BE2C (cell line): ENCODE measurements at places on chromosomes 1 and 21.

- DNase-seq, result no peak
These were observed 8.0 kb downstream of the SMAP2 start for GRCh38 chr1:40381268-40382107.

- no peak for DNase-seq
These were observed 392.5 kb upstream of the PTBP2 start for GRCh38 chr1:96329121-96329520.

DNA sequence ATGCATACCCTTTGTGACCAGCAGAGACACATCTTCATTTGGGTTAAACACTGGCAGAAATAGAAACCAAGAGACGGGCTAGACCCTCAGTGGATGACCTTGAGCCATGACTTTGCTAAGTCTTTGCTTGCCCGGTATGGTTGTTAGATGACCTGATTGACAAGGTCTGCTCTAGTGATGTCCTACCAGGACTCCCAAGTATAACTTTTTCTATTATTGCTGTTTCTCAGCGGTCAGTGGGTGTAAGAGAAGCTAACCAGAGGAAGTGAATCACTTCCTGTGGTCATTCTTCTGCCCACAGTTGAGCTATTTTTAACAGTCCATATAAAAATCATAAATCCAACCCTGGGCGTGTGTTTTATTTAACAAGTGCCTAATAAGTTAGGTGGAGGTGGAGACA is 126.2 kb upstream of the ETS2 start:
- no peak for DNase-seq

DNA sequence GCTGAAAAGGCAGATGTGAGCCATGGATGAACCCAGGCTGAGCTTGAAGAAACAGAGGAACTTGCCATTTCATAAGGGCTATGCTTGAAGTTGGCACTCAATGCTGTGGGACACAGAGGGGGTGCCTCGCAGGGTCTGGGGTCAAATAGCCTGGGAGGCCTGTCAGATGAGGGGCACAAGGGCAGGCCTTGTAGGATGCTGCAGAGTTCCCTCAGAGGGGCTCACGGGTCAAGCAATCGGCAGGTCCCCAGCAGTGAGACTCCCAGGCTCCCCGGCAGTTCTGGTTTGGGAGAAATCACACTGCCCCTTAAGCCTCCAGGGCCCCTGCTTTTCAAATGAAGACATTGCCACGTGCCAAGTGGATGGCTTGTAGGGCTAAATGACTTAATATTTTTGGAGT is 116.7 kb upstream of the GRIK3 start:
- no peak for DNase-seq

GRCh38 chr21:25571726-25572121 is 35.6 kb downstream of the MRPL39 start:
- DNase-seq, result no peak

DNA sequence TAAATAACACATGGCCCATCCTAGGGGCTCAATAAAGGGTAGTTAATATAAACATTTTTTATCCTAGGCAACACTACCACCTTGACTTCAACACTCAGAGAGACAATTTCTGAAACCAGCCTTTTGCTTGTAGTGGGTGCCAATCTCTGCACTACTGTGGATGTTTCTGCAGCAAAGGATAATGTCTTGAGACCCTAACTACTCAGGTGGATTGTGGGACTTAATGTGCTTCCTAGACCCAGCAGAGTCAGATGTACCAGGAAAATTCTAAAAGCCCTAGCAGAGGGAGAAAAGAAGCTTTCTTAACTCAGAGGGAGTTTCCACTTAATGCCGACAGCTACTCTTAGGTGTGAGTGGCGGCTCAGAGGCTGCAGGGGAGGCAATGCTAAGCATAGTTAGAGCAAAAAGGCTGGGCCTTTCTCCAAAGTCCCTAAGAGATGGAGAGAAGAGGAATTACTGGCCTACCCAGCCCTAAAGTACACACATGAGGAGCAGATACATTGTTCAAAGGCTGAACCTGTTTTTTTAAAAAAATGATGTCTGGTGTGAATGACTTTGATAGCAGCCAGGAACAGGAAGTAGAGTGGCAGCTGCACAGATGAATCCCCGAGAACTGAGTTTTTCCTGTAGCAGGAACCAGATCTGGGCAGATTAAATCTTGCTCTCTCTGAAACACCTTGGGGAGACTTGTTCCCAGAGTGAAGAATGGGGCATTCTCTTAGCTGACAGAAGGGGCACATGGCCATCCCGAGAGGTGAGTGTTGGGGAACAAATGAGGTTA is 33.5 kb upstream of the ABCD3 start:
- DNase-seq, result no peak

DNA sequence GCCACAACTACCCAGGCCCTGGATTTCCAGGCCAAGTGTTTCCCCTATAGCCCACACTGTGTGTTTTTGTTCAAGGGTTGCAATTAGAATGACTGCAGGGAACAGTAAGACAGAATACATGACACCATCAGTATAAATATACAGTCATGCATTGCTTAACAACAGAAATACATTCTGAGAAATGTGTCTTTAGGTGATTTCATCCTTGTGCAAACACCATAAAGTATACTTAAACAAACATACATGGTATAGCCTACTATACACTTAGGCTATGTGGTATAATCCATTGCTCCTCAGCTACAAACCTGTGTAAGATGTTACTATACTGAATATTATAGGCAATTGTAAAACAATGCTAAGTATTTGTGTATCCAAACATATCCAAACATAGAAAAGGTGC is 7.5 kb upstream of the SLC44A5 start:
- no peak for DNase-seq

GRCh38 chr1:228974273-228974672 is 239.0 kb downstream of the RHOU start:
- DNase-seq, result no peak

- DNase-seq, result peak; percentile 86
These were observed 16.6 kb upstream of the LEMD1 start for GRCh38 chr1:205438213-205439158.

DNA sequence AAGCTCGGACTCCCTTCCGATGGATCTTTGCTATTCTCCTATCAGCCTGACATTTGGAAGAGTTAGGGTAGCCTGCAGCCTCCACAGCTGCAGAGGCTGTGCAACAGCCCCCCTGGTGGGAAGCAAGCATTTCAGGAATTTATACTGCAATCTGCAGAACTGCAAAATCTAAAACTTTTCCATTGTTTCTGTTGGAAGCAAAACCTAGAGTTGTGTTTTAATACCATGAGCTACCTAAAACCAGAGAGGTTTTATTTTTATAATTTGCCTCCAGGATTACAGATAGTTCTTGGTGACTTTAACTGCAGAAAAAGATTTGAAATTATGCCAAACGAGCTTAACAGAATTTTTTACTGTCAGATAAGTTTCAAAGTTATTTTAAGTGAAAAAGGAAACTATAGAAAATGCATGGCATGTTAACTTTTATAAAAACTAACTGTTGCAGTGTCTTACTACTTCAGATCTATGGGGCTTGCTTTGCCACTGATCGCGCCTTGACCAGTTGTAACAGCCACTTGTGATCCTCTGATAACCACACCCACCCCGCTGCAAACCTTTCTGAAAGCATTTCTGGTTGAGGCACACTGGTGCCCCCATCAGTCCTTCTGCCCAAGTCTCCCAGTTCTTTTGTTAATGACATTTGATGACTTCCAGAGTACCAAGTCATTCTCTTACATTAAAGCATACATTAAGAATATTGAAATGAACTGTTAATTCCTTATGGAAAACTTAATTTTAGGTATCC is 64.8 kb downstream of the PRDM2 start:
- no peak for DNase-seq

- no peak for DNase-seq
These were observed 38.9 kb downstream of the NOS1AP start for GRCh38 chr1:162108426-162108825.

GRCh38 chr1:193519922-193520321 is 333.5 kb upstream of the B3GALT2 start:
- no peak for DNase-seq

GRCh38 chr1:60290393-60290792 is 216.8 kb upstream of the C1orf87 start:
- DNase-seq, result no peak

GRCh38 chr1:201011616-201012015 is 11.9 kb downstream of the KIF21B start:
- peak; percentile 61 for DNase-seq

GRCh38 chr1:19044471-19044870 is 88.0 kb upstream of the IFFO2 start:
- no peak for DNase-seq

DNA sequence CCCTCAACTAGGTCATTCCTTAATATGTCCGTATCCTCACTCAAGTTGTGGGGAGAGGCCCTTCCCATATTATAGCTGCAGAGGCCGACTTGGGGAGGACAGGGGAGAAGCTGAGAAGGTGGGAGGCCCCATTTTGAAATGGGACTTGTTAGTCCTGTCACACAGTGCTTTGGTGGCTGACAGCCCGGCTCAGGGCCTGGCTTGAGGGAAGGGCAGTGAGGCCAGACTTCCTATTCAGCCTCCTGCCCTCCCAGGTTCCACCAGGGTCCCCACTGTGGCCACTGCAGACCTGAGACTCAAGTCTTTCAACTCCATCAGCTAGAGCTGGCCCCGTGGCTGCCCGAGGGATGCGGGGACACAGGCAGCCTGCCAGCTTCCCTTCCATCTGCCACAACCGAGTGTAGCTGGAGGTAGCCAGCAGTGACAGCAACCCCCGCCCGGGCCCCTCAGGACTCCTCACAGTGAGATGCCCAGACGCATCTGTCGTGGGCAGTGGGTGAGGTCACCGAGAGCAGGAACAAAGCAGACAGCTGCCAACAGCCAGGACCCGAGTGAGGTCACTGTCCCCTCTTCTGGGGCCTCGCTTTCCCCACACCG is 36.9 kb downstream of the SIM2 start:
- no peak for DNase-seq

DNA sequence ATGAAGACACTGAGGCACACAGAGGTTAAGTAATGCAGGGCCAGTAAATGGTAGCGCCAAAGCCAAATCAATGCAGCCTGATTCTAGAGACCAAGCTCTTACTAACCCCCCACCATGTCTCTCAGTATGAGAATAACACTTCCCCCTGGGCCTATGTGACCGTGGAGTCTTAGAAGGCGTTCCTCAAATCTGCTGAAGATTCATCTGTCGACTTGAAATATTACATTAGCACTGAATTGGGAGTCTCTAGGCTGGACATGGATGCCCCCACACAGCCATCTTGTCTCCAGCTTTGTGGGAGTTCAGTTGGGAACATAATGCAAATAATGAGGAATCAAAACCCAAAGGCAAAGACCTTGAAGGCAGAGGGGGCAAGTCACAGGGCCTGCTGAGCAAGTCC is 117.9 kb upstream of the HMGB4 start:
- no peak for DNase-seq

- DNase-seq, result no peak
These were observed 279.5 kb upstream of the POU3F1 start for GRCh38 chr1:38326135-38326534.

GRCh38 chr1:112079446-112079845 is 90.0 kb upstream of the KCND3 start:
- DNase-seq, result no peak

- DNase-seq, result no peak
These were observed 360.2 kb downstream of the VAV3 start for GRCh38 chr1:107604825-107605224.

DNA sequence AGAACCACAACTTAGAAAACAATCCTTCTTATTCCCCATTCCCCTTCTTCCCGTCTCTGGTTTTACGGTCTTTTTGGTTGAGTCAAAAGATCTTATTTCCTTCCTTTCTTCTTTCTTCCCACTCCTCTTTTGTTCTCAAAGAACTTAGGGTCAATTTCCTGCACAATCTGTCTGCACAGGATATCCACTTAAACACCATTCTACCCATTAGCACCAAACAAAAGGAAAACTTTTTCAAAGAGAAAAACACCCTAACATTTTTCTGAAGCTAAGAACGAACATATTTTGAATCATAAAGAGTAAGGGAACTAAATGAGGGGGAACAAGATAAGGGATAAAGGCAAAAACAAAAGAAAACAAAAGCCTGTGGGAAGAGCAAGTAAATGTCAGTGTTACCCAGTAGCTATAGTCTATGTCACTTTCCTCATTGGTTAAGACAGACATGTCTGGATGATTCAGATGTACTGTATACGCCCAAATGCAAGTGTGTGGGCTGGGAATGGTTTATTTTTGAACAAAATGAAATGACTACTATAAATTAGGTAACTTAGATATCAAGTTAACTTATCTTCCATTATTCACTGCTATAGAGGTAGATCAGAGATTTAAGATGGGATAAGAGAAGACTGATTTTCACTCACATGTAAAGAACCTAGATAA is 59.9 kb downstream of the TOR3A start:
- no peak for DNase-seq

DNA sequence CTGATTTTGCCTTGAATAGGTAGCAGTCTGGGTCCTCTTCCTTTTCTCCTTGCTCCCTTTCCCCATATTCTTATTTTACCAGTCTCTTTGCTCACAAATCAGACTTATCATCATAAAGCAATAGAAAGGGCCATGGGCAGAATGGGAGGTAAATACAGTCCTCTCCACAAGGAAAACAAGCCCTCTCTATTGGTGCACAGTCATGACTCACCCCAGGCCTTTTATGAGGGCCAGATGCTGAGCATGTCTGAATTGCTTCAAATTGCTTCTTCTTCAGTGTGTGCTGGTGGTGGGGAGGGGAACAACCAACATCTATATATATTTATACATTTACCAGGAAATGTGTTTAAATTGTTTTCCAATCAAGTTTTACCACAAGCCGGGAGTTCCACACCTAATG is 75.2 kb downstream of the GFI1 start:
- DNase-seq, result no peak

DNA sequence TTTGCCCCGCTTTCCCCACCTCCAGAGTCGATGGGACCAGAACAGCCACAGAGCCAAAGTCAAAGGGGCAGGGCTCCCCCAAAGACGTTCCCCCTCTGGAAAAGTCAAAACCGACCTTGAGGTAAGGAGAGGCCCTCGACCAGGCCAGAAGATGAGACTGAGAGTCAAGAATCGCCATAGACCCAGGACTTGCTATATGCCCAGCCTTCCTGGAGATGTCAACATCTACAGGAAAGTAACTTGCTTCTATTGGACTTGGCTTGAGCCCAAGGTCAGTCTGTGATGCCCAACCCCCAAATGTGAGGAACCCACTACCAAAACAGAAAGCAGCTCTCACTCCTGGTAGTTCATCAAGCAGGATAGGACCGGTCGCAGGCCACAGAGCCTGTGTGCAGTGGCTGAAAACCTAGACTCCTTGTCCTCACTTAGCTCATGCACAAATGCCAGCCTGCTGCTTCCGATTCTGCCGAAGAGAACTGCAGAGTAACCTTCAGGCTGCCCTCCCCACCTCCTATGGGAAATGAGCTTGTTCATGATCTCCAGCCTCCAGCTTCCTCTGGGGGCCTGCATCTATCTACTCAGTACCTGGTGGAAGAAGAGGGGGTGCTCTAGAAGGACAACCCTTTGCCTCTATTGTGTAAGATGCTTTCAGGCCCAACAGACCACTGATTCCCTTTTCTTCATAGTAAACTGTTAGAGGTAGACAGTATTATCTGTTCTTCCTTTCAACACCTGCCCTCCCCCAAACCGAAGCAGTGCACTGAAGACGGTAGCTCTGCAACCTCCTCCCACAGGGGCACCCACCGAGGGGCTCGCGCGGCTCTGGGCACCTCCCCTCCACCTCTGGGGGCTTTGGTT is 1.4 kb downstream of the ACOT7 start:
- DNase-seq, result no peak
